ENCODE measurements at places on chromosomes 7 and 10. TPM values are rescaled to one million over a fixed set of nuclear protein-coding genes. Genes with fewer than 3 reads are reported as not detected.

GRCh38 chr7:27129729-27130539 is 623 bp downstream of the HOXA4 start:
- DNase-seq = no peak
- no peak overlapping the region for H3K4me3 ChIP-seq
- H3K4me1 ChIP-seq = peaks cover 34% of the 10 kb centered on the region
- no peaks in the 10 kb centered on the region for H3K27me3 ChIP-seq

GRCh38 chr10:21130683-21131442 is 233.8 kb upstream of the NEBL start:
- no peaks in the 10 kb centered on the region for H3K36me3 ChIP-seq
- H3K4me3 ChIP-seq = no peak overlapping the region
- H3K27ac ChIP-seq = peak overlapping the region; percentile 1
- H3K27me3 ChIP-seq = no peaks in the 10 kb centered on the region
- H3K4me1 ChIP-seq = peaks cover 35% of the 10 kb centered on the region

DNA sequence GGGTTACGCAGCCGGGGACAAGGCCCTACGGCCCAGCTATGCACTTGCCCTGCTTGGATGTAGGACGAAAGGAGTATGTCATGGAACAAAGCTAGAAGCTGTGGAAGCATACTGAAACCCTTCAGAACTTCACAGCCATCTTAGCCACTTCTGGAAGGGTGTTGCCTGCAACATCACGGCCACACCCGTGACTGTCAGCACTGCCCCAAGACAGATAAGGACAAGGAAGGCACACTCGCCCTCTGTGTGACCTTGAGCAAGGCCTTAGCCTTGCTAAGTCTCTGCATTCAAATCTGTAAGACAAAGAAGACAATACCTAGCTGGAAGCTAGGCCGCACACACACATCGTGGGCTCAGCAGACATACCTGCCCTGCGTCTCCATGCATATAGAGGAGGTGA is 352.5 kb upstream of the MGMT start:
- H3K4me1 ChIP-seq = no peaks in the 10 kb centered on the region
- no peak overlapping the region for H3K27ac ChIP-seq
- no peak for DNase-seq
- no peaks in the 10 kb centered on the region for H3K36me3 ChIP-seq
- H3K27me3 ChIP-seq = no peaks in the 10 kb centered on the region
- H3K4me3 ChIP-seq = no peak overlapping the region

- peak; percentile 78 for DNase-seq
- H3K27me3 ChIP-seq = peaks cover 15% of the 10 kb centered on the region
- H3K4me3 ChIP-seq = no peak overlapping the region
- H3K27ac ChIP-seq = no peak overlapping the region
- peaks cover 18% of the 10 kb centered on the region for H3K4me1 ChIP-seq
Measured at GRCh38 chr10:30359373-30360206, 10.5 kb upstream of the MTPAP start.

The SUN3 gene
- total RNA-seq = 1.1 TPM

DNA sequence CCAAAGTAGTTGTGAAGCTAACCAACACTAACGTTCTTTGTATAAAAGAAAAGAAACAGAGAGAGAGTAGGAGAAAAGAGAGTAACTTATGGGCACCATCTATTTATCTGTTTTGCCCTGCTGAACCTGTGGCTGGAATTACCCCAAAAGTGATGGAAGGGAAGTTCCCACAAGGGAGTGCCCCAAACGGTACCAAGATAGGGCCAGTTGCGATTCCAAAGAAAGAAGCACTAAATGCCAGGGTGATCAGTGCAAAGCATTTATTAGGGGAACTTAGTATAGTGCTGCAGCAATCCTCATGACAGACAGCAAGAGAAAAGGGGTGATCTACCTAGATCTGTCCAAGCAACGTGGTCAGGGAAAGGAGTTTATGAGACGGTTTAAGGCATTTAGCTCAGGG is 190.2 kb downstream of the SORCS3 start:
- H3K27me3 ChIP-seq = peaks cover 71% of the 10 kb centered on the region
- H3K4me3 ChIP-seq = no peak overlapping the region
- no peaks in the 10 kb centered on the region for H3K4me1 ChIP-seq
- no peak for DNase-seq
- H3K36me3 ChIP-seq = no peaks in the 10 kb centered on the region

GRCh38 chr7:158646766-158647474 is 57.7 kb downstream of the NCAPG2 start:
- no peaks in the 10 kb centered on the region for H3K27me3 ChIP-seq
- H3K4me3 ChIP-seq = no peak overlapping the region
- H3K4me1 ChIP-seq = peaks cover 8% of the 10 kb centered on the region
- H3K36me3 ChIP-seq = peaks cover 10% of the 10 kb centered on the region

The OR13A1 gene
- total RNA-seq = not detected

DNA sequence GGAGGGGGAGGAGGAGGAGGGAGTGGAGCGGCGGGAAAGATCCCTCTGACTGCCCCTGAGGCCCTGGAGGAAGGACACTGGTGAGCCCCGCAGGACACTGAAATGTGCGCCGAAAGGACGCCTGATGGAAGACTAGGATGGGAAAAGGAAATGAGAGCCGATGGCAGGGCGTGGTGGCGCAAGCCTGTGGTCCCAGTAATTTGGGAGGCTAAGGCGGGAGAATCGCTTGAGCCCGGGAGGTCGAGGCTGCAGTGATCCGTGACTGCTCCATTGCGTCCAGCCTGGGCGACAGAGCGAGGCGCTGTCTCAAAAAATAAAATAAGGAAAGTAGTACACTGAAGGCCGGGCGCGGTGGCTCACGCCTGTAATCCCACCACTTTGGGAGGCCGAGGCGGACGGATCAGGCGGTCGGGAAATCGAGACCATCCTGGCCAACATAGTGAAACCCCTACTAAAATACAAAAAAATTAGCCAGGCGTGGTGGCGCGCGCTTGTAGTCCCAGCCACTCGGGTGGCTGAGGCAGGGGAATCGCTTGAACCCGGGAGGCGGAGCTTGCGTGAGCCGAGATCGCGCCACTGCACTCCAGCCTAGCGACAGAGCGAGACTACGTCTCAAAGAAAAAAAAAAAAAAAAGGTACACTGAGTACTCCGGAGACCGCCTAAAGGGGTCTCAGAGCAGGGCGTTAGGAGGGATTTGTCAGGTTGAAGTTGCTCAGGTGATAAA is 561 bp upstream of the HNRNPF start:
- H3K27me3 ChIP-seq = no peaks in the 10 kb centered on the region
- H3K4me1 ChIP-seq = peaks cover 15% of the 10 kb centered on the region
- H3K36me3 ChIP-seq = peaks cover 64% of the 10 kb centered on the region
- H3K4me3 ChIP-seq = peak overlapping the region; percentile 76

The CC2D2B gene
- not detected for total RNA-seq

DNA sequence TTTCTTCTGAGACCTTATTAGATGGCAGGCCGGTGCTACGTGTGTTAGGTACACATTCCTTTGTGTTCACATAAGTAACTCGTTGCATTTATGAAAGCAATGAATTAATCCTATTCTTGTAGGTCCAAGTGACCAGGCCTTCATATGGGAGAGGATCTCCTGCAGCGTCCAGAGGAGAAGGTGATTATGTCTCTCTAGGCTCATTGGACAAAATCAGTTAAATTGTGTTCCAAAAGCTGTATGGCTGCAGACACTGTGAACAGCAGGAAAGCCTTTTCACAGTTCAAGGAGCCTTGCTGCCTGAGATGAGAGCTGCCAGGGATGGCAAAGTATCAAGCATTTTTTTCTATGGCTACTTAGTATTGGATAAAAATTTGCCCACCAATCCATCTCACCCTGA is 433.1 kb upstream of the FZD8 start:
- H3K27me3 ChIP-seq = no peaks in the 10 kb centered on the region
- no peaks in the 10 kb centered on the region for H3K4me1 ChIP-seq
- no peak overlapping the region for H3K4me3 ChIP-seq
- no peak overlapping the region for H3K27ac ChIP-seq
- H3K36me3 ChIP-seq = no peaks in the 10 kb centered on the region

The EGFR gene
- total RNA-seq = 87.4 TPM

The SEC31B gene
- total RNA-seq = 6.7 TPM

DNA sequence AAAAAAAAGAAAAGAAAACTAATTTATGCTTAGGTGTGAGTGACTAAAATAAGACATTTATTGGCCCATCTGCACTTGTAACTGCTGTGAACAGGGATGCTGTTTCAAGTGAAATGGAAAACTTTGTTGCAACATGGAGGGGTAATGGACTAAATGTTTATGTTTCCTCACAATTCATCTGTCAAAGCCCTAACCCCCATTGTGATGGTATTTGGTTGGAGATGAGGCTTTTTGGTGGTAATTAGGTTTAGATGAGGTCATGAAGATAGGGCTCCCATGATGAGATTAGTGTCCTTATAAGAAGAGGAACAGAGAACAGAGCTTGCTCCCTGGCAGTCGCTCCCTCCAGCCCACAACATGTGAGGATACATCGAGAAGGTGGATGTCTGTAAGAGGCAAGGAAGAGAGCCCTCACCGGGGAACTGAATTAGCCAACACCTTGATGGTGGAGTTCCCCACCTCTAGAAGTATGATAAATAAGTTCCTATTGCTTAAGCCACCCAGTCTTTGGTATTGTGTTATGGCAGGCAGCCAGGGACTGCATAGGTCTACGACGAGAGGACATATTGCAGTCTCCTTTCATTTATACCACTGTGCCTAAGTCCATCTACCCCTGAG is 28.6 kb upstream of the VCL start:
- H3K27ac ChIP-seq = no peak overlapping the region
- no peaks in the 10 kb centered on the region for H3K27me3 ChIP-seq
- DNase-seq = no peak

The HOXA7 gene
- not detected for total RNA-seq

- DNase-seq = no peak
- no peak overlapping the region for H3K27ac ChIP-seq
- H3K36me3 ChIP-seq = peaks cover 4% of the 10 kb centered on the region
- H3K4me1 ChIP-seq = peaks cover 11% of the 10 kb centered on the region
- H3K27me3 ChIP-seq = peaks cover 11% of the 10 kb centered on the region
Measured at GRCh38 chr10:122550983-122551382, 9.6 kb upstream of the DMBT1 start.

The NPY gene
- not detected for total RNA-seq

The NUTM2A gene
- total RNA-seq = 1.1 TPM

GRCh38 chr7:107692501-107692900 is 31.9 kb downstream of the SLC26A4 start:
- H3K36me3 ChIP-seq = no peaks in the 10 kb centered on the region
- H3K27ac ChIP-seq = no peak overlapping the region
- H3K4me1 ChIP-seq = no peaks in the 10 kb centered on the region
- H3K4me3 ChIP-seq = no peak overlapping the region
- peaks cover 36% of the 10 kb centered on the region for H3K27me3 ChIP-seq

The PRKAR2B gene
- total RNA-seq = 3.1 TPM
